GM04504 (cell line): ENCODE measurements at places on chromosomes 2 and 18.

- no peak for DNase-seq
Observed at GRCh38 chr2:18781541-18782280, 192.3 kb upstream of the NT5C1B start.

DNA sequence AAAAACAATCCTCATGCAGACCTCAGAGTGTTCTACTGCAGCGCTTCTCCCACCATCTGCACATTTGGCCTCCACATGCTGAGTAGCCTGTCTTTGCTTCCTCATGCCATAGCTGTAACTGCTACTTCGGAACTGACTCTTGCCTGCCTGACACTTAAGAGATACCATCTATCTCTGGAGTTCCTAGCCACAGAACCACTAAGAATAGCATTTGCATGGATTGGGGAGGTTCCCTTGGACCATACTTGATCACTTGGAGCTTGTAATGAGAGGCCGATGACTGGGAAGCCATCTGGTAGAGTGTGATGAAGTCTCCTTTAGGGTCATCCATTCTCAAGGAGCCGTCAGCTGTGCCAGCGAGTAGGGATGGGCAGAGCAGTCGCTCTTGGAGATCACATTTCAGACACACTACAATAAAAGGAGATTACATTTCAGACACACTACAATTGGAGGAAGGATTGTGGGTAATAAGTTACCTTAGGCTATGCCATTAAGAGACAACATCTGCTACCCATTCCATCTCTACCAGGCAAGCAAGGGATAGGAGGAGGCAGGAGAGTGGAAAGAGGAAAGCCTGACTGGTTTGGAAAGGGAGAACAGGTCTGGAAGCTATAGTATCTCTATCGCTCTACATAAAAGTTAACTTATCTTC is 21.8 kb downstream of the DOK1 start:
- DNase-seq: peak; percentile 80

DNA sequence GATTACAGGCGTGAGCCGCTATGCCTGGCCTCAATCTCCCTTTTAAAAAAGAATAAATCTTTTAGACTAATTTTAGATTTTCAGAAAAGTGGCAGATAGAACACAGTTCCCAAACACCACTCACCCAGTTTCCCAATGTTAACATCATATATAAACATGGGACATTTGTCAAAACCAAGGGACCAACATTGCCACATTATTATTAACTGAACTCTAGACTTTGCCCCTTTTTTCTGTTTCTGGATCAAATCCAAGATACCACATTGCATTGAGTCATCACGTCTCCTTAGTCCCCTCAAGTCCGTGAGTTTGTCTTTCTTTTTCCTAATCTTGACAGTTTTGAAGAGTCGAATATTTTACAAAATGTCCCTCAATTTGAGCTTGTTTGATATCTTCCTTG is 2.4 kb downstream of the C2orf42 start:
- DNase-seq: no peak

- no peak for DNase-seq
Observed at GRCh38 chr2:127067620-127068350, 39.2 kb downstream of the BIN1 start.

GRCh38 chr2:107992069-107992468 is 5.7 kb downstream of the SLC5A7 start:
- no peak for DNase-seq

GRCh38 chr18:46466234-46467160 is 190.5 kb downstream of the LOXHD1 start:
- DNase-seq: no peak

DNA sequence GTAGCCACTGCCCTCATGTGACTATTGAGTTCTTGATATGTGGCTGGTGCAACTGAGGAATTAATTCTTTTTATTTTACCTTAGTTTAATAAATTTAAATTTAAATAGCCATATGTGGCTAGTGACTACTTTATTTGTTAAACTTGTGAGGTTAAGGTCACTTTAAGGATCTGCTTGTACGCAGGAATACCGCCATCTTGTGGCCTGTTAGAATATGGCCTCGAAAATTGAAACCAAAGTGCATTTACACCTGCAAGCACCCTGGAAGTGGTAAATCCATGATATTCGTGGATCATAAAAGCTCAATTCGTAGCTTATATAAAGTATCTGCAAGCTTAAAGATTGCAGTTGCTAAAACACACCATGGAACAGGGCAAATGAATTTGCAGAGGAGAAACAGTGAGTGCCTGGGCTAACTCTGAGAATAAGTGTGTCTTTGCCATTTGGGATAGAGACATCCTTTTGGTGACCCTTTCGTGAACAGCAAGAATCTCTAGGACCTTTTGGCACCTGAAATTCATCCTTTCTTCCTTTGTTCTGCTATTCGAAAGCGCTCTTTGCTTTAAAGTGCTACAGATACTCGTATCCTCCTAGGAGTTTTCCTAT is 59.9 kb upstream of the REG3A start:
- peak; percentile 8 for DNase-seq

DNA sequence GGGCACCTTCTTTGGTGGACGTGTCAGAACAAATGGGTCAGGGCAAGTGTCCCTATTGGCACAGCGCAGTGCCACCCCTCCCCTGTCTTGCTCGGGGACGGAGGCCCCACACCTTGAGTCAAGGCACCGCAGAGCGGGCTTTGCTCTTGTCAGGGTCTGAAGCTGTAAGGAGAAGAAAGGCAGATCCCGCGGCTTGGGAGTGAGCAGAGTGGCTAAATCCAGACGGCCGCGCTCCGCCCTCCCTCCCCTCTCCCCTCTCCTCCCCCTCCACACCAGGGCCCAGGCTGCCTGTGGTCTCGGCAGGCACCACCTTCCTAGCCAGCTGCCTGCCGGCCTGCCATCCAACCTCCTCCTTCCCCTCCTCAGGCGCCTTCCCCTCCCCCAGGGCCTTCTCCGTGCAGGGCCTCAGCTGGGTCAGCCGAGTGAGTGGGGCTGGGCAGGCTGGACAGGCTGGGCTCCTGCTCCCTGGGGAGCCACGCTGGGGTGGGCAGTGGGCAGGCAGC is 25.8 kb downstream of the SPEG start:
- no peak for DNase-seq

DNA sequence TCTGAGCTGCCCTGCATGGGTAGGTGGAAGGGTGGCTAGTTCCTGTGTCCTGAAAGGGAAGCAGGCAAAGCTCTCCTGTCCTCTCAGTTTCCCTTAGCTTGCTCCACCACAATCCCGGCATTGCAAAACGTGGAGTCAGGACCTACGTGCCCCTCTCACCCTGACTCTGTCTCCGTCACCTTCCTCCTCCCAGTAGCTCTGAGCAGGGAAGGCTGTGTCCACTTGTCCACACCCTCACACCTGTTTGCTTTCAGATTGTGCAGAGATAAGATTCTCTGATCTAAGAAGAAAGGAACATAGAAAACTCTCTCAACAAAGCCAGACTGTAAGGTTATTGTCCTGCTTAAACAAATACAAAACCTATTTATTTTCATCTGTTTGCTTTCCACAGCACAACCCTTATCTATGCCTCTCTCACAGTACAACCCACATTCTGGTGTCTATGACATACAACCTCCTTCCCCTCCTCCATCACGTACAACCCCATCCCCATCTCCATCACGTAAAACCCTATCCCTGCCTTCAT is 79.0 kb downstream of the ALPK2 start:
- no peak for DNase-seq

DNA sequence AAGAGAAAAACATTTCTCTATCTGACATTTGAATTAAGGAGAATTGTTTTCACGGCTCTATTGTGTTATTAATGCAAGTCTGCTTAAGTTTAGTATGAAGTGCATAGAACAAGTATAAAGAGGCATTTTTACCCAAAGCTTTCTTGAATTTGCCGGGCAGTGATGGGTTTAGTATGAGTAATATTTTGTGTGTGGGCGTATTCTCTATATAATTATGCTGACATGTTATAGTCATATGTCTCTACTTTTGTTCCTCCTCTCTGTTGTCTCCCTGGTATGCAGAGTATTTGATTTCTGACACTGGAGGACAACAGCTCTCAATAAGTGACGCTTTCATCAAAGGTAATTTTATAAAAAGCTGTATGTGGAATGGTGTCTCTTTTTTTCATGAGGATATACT is 45.9 kb downstream of the PIKFYVE start:
- DNase-seq: no peak

GRCh38 chr2:64213532-64214275 is 69.5 kb upstream of the PELI1 start:
- DNase-seq: no peak

- DNase-seq: no peak
Observed at GRCh38 chr2:223404616-223405015, 197.5 kb downstream of the SCG2 start.

GRCh38 chr18:50649821-50650220 is 89.9 kb downstream of the MAPK4 start:
- no peak for DNase-seq

- DNase-seq: no peak
Observed at GRCh38 chr2:172639256-172639655, 83.4 kb downstream of the PDK1 start.

DNA sequence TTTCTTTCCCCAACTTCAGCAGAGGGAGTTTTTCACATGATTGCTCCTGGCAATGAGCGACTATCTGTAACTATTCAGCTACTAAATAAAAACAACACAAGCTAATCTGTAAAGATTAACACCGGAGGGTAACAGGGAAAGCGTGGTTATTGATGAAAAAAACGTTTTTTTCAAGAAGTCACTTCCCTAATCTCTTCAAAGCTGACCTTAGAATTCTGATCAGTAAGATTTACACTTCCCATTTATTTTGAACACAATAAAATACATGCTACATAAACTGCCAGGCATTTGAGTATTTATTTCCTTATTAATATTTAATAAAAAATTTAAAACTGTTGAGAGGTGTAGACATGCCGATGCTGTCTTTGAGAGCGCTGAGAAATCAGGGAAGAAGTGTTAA is 207.4 kb upstream of the HDAC4 start:
- DNase-seq: no peak

DNA sequence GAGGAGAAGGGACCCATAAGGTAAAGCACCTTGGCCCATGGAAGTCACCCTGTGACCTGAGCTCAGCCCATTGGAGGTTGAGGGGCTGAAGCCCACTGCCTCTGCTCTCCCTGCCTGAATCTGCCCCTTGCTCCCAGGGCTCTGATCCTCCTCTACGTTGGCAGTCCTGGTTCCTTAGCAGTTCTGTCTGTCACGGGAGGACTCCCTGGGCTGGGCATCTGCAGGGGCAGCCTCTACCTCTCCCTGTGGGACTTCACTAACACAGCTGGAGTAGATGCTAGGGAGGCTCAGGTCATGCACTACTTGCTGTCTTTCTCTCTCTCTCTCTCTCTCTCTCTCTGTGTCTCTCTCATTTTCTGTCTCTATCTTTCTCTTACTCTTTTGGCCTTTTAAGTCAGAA is 8.7 kb downstream of the GYPC start:
- no peak for DNase-seq

- DNase-seq: no peak
Observed at GRCh38 chr2:33785201-33786106, 186.4 kb upstream of the FAM98A start.

GRCh38 chr2:113707106-113707505 is 49.3 kb downstream of the SLC35F5 start:
- DNase-seq: no peak

GRCh38 chr2:68121873-68122679 is 35.6 kb upstream of the PNO1 start:
- DNase-seq: peak; percentile 52

DNA sequence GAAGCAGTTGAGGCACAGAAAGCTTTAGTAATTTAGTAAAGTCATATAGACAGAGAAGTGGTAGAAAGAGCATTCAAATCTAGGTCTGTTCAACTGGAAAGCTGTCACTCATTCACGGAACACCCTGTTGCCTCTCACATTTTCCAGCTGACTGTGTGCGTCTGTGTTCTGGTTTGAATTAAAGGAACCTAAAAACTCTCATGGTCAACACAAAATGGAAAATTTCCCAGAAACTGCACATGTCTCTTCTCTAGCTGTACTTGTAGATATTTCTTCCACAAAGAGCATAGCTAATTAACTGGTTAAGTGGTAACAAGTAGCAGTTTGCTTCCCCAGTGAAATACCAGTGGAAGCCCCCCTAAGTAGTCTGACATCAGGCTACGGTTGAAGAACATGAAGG is 390.8 kb downstream of the TGIF1 start:
- DNase-seq: no peak

GRCh38 chr2:189551808-189552207 is 28.8 kb downstream of the SLC40A1 start:
- no peak for DNase-seq

- no peak for DNase-seq
Observed at GRCh38 chr18:73023975-73024374, 156.2 kb upstream of the NETO1 start.

DNA sequence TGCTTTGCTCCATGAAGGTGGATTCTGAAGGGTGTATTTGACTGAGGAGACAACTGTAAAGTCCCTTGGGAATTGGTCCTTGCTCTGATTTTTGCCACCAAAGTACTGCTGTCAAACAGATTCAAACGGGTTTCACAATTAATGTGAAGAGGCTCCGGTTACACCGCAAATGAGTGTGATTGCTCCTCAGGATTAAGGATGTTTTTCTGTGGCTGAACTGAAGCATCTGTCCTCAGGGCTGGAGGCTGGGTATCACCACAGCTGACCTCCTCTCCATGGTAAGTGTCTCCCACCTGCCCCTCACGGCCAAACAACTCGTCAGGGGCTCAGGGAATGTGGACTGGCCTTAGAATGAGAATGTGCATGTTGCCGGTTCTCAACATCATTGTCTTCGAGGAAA is 130.4 kb upstream of the NDUFV2 start:
- no peak for DNase-seq

GRCh38 chr2:223786236-223786635 is 51.1 kb downstream of the AP1S3 start:
- no peak for DNase-seq

- DNase-seq: no peak
Observed at GRCh38 chr2:37191253-37191652, 2.8 kb upstream of the SULT6B1 start.
